ENCODE measurements at places on chromosomes 4 and X. TPM values are rescaled to one million over a fixed set of nuclear protein-coding genes. Genes with fewer than 3 reads are reported as not detected.

DNA sequence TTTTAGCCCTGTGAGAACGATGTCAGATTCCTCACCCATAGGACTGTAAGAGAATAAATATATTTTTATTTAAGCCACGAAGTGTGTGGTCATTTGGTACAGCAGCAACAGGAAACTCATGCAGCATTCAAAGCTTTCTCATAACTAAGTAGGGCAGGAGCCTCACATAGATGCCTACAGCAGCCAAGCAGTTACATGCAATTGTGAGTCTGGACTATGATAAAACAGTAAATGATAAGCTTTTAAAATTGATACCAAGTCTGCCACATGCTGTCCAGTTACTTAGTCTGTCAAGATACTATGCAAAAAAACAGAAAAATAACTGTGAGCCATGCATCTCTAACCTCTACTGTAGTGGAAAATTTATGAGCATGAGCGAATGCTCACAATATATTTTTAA lies 359.6 kb downstream of the HS3ST1 start:
- no peak overlapping the region for H3K4me3 ChIP-seq
- H3K4me1 ChIP-seq, result no peaks in the 10 kb centered on the region
- H3K36me3 ChIP-seq, result no peaks in the 10 kb centered on the region
- H3K27ac ChIP-seq, result no peak overlapping the region
- H3K27me3 ChIP-seq, result no peaks in the 10 kb centered on the region
- DNase-seq, result no peak

GRCh38 chr4:169996379-169997240 lies 29.6 kb downstream of the MFAP3L start:
- H3K4me3 ChIP-seq, result no peak overlapping the region
- peaks cover 1% of the 10 kb centered on the region for H3K4me1 ChIP-seq
- H3K36me3 ChIP-seq, result no peaks in the 10 kb centered on the region
- H3K27me3 ChIP-seq, result peaks cover 1% of the 10 kb centered on the region

- no peak overlapping the region for H3K27ac ChIP-seq
- H3K4me1 ChIP-seq, result no peaks in the 10 kb centered on the region
- no peaks in the 10 kb centered on the region for H3K36me3 ChIP-seq
- no peak overlapping the region for H3K4me3 ChIP-seq
Measured at GRCh38 chr4:182478475-182478874, 235.3 kb downstream of the TENM3 start.

DNA sequence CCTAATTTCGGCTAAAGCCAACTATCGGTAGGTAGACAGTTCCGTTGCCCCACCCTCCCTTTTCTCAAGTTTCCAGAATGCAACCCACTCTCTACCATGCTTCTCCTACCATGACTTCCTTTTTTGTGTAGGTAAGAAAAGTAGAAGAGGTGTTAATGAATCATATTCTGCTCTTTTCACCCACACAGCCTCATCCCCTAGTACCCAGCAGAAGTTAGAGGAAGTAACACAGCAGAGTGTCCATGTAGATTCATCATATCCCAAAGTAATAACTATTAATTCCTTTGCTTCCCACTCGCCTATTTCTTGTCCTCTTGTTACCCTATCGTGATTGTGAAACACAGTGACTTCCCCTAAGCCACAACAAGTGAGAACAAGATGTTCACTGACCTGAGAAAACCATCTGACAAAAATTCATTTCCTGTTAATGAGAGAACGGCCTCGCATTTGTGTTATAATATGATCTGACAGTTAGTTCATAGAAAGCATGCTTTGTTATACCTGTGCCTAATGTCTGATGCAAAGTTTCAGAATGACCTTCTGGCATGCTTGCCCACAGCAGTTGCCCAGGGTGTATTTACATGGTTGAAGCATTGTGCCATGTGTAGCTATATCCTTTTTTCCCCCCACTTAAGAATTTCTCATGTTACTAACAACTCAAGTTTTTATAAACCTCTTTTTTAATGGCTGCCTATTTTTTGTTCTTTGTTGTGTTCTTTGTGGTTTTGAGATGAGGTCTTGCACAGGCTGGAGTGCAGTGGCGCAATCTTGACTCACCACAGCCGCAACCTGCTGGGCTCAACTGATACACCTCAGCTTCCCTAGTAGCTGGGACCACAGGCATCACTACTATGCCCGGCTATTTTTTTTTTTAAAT lies 185.6 kb downstream of the RAP1GDS1 start:
- peaks cover 37% of the 10 kb centered on the region for H3K4me1 ChIP-seq
- peak; percentile 67 for DNase-seq

- no peaks in the 10 kb centered on the region for H3K4me1 ChIP-seq
- H3K36me3 ChIP-seq, result no peaks in the 10 kb centered on the region
- H3K27me3 ChIP-seq, result no peaks in the 10 kb centered on the region
Measured at GRCh38 chr4:60223208-60223923, 976.8 kb upstream of the ADGRL3 start.

DNA sequence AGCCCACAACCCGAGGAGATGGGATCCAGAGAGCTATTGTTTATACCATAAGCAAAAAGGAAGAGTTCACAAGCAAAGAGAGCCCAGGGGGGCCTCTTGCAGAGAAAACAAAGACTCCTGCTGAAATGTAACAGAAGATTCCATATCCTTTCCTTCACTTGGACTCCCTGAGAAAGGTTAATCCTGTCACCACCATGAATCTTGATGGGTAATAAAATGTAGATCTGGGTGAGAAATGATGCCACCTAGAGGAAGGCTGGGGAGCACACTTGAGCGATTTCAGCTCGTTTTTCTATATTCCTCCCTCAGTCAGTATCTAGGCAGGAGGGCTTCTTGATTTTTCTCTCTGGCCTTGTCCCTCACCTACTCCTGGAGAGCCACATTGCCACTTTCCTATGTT lies 10.2 kb upstream of the KCNE5 start:
- H3K36me3 ChIP-seq, result peaks cover 9% of the 10 kb centered on the region
- H3K27me3 ChIP-seq, result no peaks in the 10 kb centered on the region
- peaks cover 13% of the 10 kb centered on the region for H3K4me1 ChIP-seq

DNA sequence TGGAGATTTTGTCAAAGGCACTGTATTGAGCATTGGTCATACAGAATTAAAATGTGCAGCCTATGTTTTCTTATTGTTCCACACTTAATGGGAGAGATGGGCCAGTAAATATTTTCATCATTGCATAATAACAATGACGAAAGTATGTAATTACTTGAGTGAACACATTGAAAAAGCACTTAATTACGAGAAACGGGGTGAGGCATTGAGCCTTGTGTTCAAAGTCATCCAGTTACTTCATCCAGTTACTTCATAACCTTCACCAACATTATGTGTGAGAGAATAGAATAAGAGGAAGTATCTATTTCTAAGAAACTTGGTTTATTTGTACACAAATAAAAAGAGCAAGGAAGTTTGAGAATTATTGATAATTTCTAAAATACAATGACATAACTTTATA lies 1427.0 kb downstream of the ADGRL3 start:
- no peak overlapping the region for H3K27ac ChIP-seq
- no peaks in the 10 kb centered on the region for H3K4me1 ChIP-seq
- no peak overlapping the region for H3K4me3 ChIP-seq
- DNase-seq, result no peak
- H3K36me3 ChIP-seq, result no peaks in the 10 kb centered on the region

GRCh38 chrX:129983575-129984110 lies 1.2 kb downstream of the BCORL1 start:
- peaks cover 18% of the 10 kb centered on the region for H3K4me1 ChIP-seq
- DNase-seq, result no peak
- H3K36me3 ChIP-seq, result no peaks in the 10 kb centered on the region
- H3K4me3 ChIP-seq, result no peak overlapping the region

DNA sequence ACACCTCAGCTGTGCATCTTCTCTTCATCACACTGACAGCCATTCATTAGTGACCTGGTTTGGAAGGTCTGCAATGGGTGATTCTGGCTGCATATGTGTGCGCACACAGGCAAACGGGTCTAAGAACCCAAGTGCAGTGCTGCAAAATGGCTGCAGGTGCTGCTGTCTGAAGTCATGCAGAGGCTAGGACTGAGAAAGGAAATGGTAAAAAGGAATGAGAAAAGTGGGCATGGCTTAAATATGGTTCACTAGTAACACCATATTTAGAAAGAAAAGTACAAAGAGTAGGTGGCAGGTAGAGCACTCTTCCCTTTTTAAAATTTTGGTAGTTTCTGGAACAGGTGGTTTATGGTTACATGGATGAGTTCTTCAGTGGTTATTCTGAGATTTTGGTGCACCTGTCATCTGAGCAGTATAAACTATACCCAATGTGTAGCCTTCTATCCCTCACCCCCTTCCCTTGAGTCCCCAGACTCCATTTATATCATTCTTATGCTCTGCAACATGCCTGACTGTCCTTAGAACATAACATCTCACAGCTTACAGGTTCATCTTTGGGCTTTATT lies 78.4 kb downstream of the CCNG2 start:
- peaks cover 2% of the 10 kb centered on the region for H3K4me1 ChIP-seq
- H3K36me3 ChIP-seq, result no peaks in the 10 kb centered on the region
- H3K4me3 ChIP-seq, result no peak overlapping the region

Gene ENPP6
- total RNA-seq, result 1.5 TPM

Gene CXorf49
- total RNA-seq, result not detected

All from activated naive CD8-positive, alpha-beta T cell treated with anti-CD3 and anti-CD28 coated beads, Interleukin-2, amount 10 ng/mL, durations not matched to agents 7 days and 5 days (primary cell).